ENCODE measurements at places on chromosomes 16 and 17.

DNA sequence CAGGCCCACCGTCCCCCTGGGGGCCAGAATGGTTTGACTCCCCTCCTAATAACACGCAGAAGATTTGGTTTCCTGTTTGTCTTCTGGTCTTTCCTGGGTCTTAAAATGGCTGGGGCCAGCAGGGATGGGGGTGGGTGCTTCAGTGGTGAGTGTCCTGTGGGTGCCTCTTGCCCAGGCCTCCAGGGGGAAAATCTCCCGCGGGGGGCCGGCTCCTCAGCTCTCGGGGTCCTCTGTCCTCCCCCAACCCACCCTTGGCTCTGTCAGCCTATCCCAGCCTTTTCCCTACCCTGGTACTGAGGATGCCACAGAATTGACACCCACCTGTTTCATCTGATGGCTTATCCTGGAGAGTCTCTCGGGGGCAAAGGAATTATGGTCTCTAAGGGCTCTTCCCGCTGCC lies 23.8 kb upstream of the SDR42E2 start:
- ATAC-seq: no peak

- peak; percentile 32 for ATAC-seq
These were observed 706 bp downstream of the TEN1 start for GRCh38 chr17:75979705-75980187.

DNA sequence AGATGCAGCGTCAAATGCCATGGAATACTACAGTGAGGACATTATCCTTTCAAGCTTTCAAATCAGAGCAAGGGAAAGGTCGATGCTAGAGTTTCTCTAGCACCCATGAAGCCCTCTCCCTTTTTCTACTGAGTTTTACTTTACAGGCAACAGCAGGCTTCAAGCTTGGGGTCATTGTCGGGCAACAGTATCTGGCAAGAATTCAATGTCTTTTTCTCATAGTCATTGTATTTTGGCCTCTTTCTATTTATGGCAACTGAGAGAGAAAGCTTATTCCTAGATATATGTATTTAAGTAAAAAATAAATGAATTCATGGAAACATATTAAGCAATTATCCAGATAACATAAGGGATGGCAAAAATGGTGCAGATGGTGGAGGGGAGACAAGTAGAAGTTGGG lies 364 bp upstream of the CETP start:
- ATAC-seq: no peak

DNA sequence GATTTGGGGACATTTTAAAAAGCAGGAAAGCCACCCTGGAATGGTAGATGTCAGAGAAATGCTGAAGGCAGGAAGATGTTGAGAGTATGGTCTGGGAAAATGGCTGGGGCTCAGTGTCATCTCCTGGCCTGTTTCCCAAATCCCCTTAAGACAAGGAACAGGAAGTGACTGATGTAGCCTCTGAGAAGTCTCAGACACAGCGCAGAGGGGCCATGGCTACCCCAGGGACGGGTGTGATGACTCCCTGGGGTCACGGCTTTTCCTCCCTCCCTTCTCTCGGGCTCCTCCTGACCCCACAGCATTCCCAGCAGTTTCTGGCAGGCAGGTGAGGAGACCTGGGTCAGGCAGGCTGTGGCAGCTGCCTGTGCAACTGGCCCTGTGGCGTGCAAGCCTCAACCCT lies 45.4 kb downstream of the RAP1GAP2 start:
- no peak for ATAC-seq

DNA sequence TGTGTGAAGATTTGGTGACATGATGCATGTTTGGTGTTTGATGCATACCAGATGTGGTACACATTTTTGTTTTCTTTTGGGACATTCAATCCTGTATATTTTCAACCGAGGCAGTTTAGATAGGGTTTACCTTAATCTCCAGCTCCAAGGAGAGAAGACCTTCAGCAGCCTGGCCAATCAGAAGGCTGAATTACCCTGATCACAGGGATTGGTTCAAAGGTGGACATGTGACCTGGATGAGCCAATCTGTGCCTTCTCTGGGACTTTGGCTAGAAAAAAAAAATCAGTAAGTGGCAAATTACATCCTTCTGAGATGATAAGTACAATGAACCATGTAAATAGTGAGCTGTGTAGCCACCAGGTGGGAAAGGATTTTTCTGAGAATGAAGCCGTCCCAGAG lies 205.1 kb downstream of the SHISA9 start:
- ATAC-seq: no peak

DNA sequence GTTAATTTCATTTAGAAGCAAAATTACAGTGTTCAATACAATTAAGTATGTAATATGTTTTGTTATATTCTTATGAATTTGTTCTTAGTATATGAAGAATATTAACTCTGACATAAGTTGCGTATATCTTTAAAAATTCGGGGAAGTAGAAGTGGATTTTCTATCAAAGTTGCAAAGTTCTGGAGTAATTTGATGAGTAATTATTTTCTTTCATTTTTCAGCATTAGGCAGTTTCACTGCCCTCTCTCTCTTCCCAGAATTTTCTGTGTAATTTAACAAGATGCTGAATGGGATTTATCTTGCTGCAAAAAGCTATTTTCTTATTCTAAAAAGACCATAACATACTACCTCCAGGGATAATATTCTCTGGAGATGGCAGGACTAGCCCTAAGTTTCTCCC lies 8.9 kb upstream of the CCL18 start:
- ATAC-seq: no peak

- ATAC-seq: no peak
These were observed 613.5 kb upstream of the C16orf82 start for GRCh38 chr16:26453215-26453614.

- no peak for ATAC-seq
These were observed 87.3 kb downstream of the CRISPLD2 start for GRCh38 chr16:84907051-84907450.

DNA sequence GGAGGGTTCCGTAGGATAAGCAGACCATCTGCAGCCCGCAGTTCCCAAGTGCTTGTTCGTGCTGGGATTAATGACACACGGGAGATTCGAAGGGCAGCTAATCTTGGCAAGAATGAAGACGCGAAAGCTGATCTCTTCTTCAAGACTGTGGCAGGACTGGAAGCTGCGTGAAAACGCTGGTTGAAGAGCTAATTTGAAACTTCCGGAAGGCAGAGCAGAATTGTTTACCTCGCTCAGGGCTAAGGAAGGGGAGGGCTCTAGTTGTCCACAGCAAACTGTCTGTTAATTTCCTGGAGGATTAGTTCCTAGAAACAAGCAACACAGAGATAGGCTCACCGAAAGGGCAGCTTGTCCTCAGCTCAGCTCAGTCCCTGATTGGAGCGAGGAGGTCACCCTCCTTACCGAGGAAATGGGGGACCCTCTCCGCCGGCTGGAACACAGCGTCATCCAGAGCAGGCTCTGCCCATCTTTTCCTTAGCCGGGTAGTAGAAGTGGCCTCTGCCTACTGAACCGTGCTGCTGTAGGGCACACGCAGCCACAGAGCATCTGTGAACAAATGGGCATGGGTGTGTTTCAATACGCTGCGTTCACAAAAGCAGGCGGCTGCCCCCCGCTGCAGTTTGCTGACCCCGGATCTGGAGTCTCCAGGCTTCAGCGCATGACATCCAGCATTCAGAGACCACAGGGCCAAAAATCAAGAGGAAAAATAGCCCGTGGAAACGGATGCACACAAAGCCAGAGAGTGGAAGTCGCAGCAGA lies 16.7 kb upstream of the BAIAP2 start:
- ATAC-seq: peak; percentile 81

DNA sequence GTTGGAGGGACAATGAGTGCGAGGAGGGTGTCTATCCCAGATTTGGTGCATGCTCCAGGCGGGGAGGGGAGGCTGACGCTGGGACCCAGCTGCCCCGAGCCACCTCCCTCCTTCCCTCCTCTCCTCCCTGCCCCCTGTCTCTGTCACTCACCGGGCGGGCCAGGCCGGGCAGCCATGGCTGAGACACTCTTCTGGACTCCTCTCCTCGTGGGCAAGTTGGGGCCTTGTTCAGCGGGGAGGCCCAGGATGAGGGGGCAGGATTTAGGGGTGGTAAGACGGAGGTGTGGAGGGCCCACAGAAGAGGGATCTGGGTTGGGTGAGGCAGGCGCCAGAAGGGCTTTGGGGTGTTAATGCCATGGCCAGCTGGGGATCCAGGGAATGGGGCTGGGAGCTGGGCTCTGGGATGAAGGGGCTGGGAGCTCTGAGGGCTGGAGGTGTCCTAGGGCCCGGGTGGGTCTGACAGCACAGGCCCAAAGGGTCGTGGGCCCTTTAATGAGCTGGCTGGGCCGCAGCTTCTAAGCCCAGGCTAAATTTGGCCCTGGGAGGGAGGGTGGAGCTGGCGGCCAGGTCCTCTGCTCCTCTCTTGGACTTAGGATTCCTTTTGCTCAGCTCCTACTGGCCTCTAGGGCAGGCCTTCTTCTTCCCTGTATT lies at the start of gene SGCA:
Gene SGCA, plus strand, starts transcription at position 139 of the 651 bp plus-strand sequence. Its CDS starts 36 bp downstream, at position 175.
- ATAC-seq: peak; percentile 7

- no peak for ATAC-seq
These were observed 11.1 kb upstream of the CHMP6 start for GRCh38 chr17:80980397-80981061.

GRCh38 chr16:48813485-48813884 lies 203.5 kb upstream of the N4BP1 start:
- ATAC-seq: no peak

All from motor neuron (in vitro differentiated cells).